Posterior vena cava (tissue), 2 donors: ENCODE measurements at places on chromosomes 13 and 19. TPM values are rescaled to one million over a fixed set of nuclear protein-coding genes. Genes with fewer than 3 reads are reported as not detected.

The GNA15 gene
- total RNA-seq, result 7.0 TPM

The SPINT2 gene
- total RNA-seq, result 39.7 TPM

The KLF2 gene
- 208 TPM for total RNA-seq

The ZNF99 gene
- total RNA-seq, result 0.19 TPM

The URAD gene
- total RNA-seq, result not detected

The CEACAM20 gene
- total RNA-seq, result not detected
